Kidney tubule cell (primary cell): ENCODE measurements at places on chromosomes 11 and 22.
A peak's percentile ranks its signal among the peaks of the same experiment; 100 is the strongest.

- no peak for DNase-seq
These were observed 56.4 kb downstream of the ANO1 start for GRCh38 chr11:70134490-70134889.

DNA sequence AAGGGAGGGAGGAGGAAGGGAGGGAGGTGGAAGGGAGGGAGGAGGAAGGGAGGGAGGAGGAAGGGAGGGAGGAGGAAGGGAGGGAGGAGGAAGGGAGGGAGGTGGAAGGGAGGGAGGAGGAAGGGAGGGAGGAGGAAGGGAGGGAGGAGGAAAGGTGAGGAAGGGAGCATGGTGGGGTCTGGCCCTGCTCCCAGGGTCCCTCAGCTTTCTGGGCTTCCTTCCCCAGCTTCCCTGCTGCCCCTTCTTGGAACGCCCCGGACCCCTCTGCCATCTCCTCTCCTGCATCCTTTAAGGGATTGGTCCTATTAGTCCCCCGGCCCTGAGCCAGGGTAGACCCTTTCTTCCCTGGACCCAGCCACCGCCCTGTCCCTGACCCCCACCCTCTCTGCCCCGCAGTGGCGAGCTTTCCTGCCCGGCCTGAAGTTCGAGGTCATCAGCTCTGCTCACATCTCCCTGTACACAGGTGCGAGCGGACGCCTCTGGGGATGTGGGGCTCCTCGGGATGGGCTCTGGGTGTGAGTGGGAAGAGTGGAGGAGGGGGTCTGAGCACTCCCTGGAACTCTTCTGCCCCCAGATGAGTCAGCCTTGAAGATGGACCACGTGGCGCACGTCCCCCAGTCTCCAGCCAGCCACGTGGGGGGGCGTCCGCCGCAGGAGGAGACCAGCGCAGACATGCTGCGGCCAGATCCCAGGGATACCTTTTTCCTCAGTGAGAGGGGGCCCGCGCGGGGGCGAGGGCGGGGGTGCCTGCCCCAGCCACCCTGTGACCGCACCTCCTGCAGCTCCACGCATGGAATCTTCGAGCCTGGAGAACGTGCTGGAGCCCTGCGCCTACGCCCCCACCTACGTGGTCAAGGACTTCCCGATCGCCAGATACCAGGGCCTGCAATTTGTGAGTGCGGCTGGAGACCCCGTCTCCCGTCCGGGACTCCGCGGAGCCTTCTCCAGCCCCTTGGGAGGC is 6.0 kb downstream of the B4GALNT4 start:
- DNase-seq: no peak

DNA sequence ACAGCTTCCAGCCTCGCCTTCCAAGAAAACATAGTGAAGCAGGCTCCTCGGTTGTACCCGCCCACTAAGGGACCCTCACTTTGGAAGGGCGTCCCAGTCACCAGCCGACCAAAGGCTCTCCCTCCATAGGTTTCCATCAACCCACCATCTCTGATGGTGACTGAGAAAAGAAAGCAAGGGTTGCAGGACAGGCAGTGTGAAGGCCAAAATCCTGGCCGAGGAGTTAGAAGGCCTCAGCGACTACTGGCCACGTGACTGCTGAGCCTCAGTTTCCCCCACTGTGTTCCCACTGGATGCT is 2.7 kb downstream of the FXYD6 start:
- DNase-seq: no peak

- DNase-seq: no peak
These were observed 11.1 kb downstream of the CTR9 start for GRCh38 chr11:10762185-10762584.

GRCh38 chr11:12683874-12684273 is 9.7 kb downstream of the TEAD1 start:
- DNase-seq: no peak

DNA sequence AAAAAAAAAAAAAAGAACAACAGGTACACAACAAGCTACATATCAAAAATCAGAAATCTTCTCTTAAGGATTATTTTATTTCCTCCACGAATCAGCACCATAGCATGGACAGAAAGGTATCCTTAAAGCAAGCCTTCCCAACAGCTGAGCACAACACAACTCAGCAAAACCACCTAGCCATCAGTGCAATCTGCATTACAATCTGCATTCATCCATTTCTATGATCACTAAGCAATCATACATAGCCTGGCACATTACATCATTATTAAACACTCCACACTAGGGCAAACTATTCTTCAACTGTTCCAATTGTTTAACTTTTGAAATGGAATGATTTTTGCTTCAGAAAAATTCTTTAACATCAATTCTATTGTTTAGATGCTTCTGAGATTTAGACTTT is 29.0 kb downstream of the MRTFA start:
- DNase-seq: no peak

GRCh38 chr11:128931668-128932067 is 11.0 kb downstream of the TP53AIP1 start:
- no peak for DNase-seq

- peak; percentile 28 for DNase-seq
These were observed 961.8 kb upstream of the CCDC90B start for GRCh38 chr11:84247926-84248325.

GRCh38 chr11:57983191-57983590 is 40.5 kb upstream of the OR9Q1 start:
- no peak for DNase-seq

DNA sequence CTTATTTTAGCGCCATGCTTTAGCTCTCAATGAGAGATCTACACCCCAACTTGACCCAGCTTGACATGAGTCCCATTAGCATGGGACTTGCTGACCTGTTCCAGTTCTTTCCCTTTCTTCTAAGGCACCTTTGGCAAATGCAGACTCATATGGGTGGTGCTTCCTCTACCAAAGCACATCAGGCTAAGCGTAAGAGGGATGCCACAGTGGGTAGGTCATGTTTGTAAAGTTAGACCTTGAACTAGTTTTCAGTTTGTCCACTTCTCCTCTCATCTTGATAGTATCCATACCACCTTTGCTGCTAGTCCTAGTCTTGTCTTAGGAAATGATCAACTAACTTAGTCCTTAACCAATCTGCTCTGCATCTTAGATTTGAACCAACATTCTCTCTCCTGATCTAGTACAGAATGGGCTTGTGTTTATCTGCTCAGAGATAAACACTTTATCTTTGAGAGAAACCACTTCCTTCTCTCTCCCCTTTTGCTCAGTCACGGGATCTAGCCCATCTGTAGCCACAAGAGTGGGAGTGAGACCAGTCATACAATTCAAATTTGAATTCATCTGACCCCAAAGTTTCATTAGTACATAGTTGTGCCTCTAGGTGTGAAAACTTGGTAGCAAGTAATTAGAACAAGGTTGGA is 72.1 kb upstream of the CD44 start:
- no peak for DNase-seq

DNA sequence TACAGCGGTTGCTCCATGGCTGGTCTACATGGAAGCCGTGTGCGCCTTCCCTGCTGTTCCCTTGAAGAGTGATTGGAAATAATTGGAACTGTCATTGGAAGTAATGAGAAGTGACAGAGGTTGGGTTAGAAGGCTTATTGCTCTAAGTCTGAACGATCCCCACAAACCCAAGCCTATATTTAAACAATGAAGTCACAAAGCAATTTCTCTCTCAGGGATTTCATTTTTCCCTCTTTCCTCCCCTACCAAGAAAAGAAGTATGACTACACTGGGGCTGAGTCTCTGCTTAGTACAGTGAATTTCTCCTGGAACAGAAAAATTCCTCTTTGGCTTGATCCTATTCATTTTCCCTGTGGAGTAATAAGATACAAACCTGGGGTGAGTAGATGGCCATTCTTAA is 7.8 kb downstream of the CLMP start:
- DNase-seq: no peak

GRCh38 chr11:68999093-68999747 is 13.8 kb downstream of the MRGPRF start:
- no peak for DNase-seq

- no peak for DNase-seq
These were observed 6.0 kb upstream of the ACER3 start for GRCh38 chr11:76854709-76855108.

- DNase-seq: peak; percentile 18
These were observed 565.5 kb upstream of the ANO3 start for GRCh38 chr11:25766332-25767015.

GRCh38 chr11:48041877-48042695 is 61.7 kb downstream of the PTPRJ start:
- DNase-seq: no peak

DNA sequence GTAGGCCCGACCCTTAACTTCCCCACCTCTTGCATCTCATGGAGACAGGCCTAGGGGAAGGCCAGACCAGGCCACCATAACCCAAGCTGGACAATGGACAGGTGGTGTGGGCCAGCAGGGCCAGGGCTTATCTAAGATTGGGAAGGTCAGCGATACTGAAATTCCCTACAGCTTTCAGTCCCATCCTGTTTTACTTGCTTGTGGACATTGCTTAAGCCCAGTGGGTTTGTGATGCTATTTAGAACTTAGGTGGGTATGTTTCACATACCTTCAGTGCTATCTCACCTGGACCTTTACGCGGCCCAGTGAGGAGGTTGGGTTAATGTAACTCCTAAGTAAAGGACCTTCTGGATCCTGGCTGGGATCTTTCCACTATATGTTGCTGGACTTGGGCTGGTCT is 1.7 kb downstream of the FADS2 start:
- no peak for DNase-seq

GRCh38 chr11:76067099-76067498 is 139.2 kb downstream of the WNT11 start:
- peak; percentile 26 for DNase-seq

- no peak for DNase-seq
These were observed 692 bp upstream of the MOB2 start for GRCh38 chr11:1487091-1487850.

DNA sequence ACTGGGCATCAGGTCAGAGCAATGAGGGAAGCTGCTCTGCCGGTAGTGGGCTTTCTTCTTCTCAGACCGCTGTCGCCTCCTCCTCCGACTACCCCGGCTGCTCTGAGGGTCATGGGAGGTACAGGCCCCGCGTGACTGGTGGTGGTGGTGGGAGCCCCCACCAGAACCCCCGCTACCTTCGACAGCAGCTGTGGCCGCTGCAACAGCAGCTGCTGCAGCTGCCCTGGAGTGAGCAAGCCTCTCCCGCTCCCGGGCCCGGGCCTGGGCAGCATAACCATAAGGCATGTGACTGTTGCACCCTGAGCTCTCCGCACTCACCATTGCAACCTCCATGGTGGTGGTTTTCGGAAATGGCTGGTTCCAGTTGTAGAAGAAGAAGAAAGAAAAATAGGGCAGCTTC is 4.5 kb downstream of the KCNA4 start:
- DNase-seq: no peak

DNA sequence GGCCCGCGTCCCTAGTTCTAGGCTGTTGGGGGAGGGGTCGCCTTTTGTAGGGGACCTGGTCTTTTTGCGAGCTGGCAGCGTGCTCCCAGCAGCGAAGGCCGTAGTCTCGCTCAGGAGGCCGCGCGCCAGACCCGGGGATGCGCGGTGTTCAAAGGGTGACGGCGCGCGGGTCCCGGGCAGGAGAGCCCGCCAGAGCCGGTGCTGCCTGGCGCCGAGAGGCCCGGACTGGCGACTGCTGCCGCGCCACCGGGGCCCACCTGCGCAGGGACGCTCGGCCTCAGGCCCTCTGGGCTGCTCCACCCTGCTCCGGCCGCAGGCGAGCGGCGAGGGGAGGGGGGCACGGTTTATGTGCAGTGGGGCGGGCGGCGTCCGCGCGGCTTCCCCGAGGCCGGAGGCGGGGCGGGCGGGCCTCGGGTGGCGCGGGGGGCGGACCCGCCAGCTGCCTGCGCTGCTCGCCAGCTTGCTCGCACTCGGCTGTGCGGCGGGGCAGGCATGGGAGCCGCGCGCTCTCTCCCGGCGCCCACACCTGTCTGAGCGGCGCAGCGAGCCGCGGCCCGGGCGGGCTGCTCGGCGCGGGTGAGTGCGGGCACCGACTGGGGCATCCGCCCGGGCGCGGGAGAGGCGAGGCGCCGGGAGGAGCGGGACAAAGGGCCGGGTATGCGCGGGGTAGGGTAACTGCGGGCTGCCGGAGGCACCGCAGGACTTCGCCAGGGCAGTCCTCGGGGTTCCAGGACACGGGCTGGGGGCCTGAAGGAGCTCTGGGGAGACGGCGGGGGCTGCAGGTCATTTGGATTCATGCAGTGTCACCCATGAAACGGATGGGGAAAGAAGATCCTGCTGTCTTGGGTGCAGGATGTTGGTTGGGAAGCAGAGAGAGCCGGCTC is at the start of gene PRSS23:
PRSS23 (plus strand) TSS at position 467 of the 884 bp plus-strand sequence. CDS start 7,102 bp downstream, outside the sequence.
- peak; percentile 86 for DNase-seq

- no peak for DNase-seq
These were observed 76.2 kb downstream of the KCNC1 start for GRCh38 chr11:17810746-17811145.

DNA sequence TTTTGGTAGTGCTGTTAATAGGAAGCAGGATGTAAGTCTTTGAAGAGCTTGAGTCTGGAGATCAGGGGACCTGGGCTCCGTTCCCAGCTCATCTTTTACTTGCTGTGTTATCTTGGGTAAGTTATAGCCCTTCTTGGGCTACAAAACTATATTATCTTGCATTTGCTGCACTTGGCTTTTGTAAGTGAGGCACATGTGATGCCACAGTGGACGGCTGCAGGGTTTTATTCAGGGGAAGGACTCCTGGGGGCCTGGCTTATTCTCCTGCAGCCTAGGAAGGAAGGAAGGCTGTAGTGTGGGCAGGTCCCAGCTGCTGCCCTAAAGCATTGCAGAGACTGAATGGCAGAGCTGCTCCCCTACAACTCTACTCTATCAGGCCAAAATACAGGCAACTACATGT is 6.4 kb downstream of the CD82 start:
- DNase-seq: no peak

DNA sequence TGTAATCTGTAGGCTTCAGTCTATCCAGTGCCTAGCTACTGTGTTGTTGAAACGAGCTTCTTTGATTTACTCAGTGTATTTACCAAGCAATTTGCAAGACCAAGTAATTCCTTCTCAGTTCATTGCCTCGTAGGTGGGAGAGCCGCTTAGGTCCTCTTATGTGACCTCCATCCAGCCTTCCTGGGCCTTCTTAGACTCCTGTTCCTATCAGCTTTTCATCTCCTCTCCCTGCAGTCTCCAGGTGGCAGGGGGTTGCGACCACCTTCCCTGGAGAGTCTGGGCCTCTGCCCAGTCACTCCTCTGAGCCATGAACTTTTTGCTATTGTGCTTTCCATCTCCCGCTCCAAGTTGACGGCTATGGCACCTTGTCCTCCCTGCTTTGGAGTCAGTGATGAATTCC is 251.8 kb downstream of the KIRREL3 start:
- DNase-seq: no peak

DNA sequence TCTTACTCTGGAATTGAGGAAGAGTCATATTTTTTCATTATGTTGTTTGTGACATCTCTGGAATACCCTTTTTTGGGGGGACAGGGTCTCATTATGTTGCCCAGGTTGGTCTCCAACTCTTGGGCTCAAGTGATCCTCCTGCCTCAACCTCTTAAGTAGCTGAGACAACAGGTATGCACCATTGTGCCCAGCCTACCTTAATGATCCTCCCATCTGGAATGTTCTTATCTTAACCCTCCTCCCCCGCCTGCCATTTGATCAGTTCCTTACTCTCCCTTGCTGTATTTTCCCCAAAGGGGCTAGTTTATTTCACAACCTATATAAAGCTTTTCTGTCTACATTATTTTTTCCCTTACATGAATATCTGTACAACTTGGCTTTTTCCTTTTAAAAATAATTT is 594.7 kb downstream of the METTL15 start:
- DNase-seq: no peak
